ENCODE measurements at places on chromosomes 2 and 18.

GRCh38 chr2:222208010-222208690 is 90.6 kb downstream of the PAX3 start:
- no peak for DNase-seq

- no peak for DNase-seq
Measured at GRCh38 chr2:147438882-147439281, 405.9 kb upstream of the ACVR2A start.

DNA sequence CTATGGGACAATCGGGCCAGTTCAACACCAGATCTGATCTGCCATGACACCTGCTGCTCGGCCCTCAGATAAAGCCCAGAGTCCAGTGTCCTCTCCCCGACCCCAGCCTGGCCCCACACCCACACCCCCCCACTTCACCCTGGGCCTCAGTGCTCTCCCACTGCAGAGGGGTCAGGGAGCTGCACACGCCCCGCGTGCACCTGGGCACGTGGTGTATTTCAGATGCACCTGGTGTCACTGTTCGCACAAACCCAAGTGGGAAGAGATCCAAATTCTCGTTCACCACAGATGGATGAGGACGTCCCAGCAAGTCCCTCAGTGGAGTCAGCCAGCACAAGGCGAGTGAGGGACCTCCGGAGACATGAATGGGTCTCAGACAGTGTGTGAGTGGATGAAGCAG is 161.3 kb downstream of the RTP5 start:
- DNase-seq = no peak

DNA sequence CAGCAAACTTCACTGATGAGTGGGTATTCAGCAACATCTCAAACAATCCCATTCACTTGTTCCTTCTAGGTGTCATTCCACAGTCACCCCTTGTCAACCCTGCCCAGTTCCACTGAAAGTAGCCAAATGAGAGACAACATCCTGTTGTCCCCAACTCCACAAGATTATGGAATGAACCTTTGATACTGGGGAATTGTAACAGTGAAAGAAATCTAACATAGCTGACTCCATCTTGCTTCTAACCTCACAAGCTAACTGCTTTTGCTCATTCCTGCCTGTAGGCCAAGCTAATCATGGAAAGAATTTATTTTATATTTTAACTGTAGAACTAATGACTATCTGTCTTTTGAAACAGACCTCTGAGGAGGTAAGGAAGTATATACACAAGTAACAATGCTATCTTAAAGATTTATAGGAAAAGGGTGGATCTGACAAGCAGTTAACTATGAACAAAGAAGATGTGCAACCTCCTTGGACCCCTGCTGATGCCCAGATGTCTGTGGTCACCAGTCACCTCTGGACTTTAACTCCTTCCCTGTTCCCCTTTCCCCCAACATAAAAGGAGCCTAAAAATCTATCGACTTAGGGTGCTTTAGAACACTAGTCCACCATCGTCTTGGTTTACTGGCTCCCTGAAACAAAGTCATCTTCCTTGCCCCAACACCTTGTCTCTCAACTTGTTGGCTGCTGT is 6.9 kb upstream of the ANXA4 start:
- no peak for DNase-seq

- no peak for DNase-seq
Measured at GRCh38 chr2:45869165-45869501, 217.7 kb downstream of the PRKCE start.

DNA sequence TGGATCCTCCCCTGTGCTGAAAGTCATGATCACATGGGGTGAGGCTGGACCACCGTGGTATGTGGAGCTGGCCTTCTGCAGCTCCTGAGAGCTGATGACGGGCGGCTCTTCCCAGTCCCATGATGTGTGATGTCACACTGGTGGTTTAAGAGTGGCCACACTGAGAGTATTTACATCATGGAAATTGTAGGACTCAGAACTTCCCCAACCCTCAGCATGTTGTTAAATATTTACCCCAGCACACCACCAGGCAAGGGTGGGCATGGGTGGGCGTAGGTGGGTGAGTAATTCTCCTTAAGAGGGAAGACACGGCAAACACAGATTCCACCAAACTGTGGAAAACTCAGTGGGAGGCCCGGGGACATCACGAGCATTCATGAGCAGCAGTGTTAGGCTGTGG is 106.8 kb downstream of the ALPK2 start:
- no peak for DNase-seq

GRCh38 chr18:1413323-1413675 is 508.6 kb downstream of the ADCYAP1 start:
- no peak for DNase-seq

DNA sequence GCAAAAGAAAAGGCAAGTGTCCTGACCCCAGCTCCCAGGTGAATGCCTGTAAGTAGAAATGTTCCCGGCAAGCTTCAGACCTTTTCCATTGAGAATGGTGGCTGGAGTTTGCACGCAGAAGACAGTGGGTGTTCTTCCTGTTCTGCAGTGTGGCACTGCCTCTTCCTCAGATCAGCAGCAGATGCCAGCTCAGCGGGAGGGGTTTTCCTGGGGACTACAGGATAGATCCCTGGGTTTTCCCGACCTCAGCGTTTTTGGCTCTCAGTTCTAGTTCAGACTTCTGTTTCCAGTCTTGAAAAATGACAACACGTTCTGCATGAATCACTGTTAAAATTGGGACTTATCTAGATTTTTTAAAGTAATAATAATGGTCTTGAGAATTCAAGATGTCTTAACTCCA is 39.2 kb downstream of the GRHL1 start:
- no peak for DNase-seq

DNA sequence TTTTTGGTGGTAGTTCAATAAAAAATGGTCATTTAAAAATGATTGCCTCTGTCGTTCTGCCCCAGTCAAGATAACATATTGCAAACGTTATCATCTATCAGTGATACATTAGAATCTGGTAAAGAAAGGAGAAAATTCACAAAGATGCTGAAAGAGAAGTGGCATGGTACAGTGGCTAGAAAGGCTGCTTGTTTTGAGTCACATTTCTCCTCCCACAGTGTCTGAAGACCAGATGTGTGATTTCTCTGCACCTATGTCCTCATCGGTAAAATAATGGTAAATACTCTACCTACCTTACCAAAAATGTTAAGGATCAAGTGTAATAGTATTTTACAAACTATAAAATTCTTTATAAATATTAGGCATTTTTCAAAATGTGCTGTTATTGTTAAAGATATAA is 76.1 kb upstream of the NOSTRIN start:
- no peak for DNase-seq

- no peak for DNase-seq
Measured at GRCh38 chr2:172208791-172209325, 106.2 kb upstream of the DLX2 start.

DNA sequence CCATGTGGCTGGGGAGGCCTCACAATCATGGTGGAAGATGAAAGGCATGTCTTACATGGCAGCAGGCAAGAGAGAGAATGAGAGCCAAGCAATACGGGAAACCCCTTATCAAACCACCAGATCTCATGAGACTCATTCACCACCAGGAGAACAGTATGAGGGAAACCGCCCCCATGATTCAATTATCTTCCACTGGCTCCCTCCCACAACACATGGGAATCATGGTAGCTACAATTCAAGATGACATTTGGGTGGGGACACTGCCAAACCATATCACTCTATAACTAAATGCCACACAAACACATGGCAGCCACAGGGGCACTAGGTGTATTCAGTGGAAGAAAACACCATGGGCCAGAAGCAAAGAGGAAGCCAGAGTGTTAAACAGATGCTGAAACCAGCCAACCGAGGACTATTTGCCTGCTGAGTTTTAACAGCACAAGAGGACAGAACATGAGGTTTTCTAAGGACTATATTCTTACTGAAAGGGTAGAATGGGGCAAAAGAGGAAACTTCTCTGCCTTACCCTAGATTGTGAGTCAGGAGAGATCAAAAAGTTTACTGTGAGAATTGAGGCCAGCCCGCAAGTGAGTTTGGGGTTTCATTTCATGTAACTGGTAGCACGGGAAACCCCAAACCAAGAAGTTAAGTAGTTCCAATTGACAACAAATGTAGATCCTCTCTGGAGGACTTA is 49.2 kb downstream of the SIGLEC15 start:
- DNase-seq = no peak

DNA sequence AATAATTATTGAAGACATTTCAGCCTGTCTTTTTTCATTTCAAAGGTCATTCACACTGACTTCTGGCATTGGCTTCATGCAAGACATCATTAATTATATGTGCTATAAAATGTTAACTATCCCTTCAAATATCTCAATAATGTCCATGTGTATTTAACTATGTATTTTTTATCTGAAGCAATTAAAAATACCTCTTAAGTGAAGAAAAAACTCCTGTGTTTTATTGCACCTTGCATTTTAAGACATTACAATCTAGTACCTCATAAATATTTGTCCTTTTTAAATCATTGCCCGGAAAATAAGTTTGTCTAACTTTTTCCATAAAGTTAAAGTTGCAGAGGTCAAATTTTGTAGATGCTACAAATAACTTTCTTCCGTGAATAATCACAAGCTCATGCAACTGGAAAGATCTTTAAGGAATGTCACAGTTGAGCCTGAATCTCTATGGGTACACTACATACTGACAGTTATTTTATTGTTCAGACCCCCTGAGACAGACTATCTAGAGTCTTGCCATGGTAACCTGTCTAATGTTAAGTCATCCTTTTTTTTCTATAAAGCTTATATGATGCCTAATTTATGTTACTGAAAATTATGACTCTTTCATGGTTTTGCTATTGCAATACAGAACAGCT is 38.4 kb upstream of the COBLL1 start:
- DNase-seq = no peak

GRCh38 chr2:153802671-153803070 is 69.1 kb upstream of the GALNT13 start:
- no peak for DNase-seq

GRCh38 chr2:232137356-232138147 is 176.0 kb downstream of the DIS3L2 start:
- no peak for DNase-seq

DNA sequence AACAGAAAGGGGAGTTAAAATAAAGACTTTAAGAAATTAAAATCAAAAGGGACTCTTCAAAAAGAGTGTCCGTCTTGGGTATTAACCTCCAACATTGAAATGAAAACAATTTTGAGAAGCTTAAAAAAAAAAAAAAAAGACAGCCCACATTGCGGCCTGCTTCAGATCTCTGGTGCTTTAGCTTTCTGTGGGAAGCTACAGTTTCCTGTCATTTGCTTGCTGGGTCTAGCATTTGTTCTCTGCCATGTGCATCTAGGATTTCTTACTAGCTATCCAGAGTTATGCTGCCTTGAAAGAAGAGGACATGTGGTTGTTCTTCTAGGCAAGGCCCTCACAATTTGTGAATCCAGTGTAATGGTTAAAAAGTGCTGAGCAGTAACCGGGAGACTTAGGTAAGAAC is 375.3 kb downstream of the SLC4A3 start:
- DNase-seq = no peak

GRCh38 chr18:59996370-59996966 is 96.7 kb downstream of the PMAIP1 start:
- DNase-seq = no peak

GRCh38 chr2:219912491-219912921 is 285.1 kb downstream of the SLC4A3 start:
- no peak for DNase-seq

DNA sequence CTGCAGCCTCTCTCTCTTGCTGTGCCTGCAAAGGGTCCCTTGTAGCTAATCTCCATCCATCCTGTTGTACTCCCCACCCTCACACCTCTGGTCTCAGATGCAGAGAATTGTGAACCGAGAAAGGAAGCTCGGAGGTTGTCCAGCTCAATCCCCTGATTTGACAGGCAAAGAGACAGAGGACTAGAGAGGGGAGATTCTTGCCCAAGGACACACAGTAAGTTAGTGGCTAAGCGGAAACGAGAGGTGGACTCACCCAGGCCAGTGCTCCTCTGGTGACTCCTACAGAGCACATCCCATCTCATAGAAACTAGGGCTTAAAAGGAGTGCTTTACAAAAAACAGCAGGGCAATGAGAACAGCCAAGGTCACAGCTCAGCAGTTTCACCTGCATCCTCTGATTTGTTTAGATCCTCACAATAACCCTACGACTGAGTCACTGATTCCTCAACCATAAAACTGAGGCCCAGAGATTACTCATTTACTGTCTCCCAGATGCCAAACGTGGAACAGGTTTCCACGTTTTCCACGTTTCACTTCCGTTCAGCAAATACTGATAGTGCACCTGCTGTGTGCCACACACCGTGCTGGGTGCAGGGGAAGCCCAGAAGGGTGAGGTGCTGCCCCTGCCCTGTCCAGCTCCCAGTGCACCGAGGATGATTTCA is 22.1 kb downstream of the EHD3 start:
- DNase-seq = no peak

DNA sequence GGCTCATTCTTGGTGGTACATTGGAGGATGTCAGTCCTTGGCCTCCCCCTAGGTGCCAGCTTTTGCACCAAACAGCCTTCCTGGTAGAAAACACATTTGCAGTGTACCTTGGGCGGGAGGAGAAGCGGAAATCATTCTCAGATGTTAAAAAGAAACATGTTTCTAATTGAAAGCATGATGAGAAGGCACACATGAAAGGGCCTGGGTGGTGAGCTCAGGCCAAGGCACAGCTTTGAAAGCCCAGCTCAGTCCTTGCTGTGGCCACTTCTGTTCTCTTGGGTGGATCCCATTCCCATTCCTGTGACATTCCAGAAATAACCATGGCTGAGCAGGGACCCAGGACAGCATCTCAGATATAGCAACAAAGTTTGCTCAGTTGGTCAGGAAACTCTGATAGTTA is 71.5 kb downstream of the LTBP1 start:
- no peak for DNase-seq

GRCh38 chr18:27604583-27604982 is 419.5 kb upstream of the CHST9 start:
- no peak for DNase-seq

DNA sequence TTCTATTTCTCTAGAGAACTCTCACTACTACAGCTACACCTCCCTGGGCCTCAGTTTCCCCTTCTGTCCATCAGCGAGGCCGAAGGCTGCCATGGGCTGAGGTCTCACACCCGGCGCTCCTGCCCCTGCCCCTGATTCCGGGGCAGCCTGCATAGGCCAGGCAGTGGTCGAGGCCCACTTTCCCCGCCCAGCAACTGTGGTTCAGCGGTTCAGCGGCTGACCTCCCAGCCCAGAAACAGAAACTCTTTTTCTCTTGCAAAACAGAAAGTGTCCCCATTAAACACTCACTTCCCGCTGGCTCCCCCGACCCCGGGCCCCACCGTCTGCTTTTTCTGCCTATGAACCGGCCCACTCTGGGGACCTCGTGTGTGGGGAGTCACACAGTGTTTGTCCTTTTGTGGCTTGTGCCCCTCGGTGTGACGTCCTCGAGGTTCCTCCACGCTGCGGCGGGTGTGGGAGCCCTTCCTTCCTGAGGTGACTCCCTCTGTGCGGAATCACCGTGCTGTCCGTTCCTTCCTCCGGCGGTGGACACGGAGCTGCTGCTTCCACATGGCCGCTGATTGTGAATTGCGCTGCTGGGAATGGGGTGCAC is 16.0 kb downstream of the PDCD1 start:
- no peak for DNase-seq

DNA sequence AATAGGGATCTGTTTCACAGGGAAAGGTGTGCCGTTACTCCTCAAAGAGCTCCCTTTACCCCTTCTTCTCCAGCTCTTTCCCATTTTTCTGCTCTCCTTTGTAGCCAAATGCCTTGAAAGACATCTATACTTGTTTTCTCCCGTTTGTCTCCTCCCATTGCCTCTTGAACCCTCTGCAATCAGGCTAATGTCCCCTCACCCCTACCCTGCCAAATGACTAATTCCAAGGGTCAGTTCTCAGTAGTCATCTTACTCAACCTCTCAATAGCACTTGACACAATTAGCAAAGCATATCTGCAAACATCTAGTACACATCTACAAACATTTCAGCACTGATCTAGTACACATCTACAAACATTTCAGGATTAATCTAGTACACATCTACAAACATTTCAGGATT is 12.6 kb downstream of the MRO start:
- no peak for DNase-seq

- no peak for DNase-seq
Measured at GRCh38 chr2:65320042-65320725, 92.6 kb downstream of the ACTR2 start.

All from hematopoietic multipotent progenitor cell treated with erythropoietin and hydrocortisone succinate and interleukin-3 and kit ligand, for 17 days (in vitro differentiated cells).